ENCODE measurements at places on chromosomes 1 and 21.

DNA sequence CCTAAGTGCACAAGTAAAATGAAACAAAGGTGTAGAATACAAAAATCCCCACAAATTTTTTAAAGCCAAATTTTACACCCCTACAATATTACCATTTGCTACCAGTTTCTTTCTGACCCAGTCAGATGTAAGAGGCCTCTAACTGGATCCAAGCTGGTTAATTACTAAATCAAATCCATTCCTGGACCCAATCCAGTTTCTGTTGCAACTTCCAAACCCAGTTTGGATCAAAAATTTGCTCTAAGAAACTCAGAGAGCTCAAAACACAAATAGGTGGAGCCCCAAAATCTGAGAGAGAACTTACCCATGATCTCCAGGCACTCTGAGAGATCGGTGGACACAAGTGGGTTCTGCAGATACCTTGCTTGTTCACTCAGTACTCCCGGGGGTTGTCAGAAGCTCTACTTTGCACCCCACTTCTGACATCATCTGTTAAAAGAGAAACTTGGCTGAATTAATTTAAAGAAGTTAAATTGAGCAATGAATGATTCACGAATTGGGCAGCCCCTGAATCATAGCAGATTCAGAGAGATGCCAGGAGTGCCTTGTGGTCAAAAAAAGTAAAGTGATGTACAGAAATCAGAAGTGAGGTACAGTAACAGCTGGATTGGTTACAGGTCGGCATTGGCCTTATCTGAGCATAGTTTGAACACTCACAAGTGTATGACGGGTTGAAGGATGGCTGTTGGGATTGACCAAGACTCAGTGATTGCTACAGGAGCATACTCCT, 448.0 kb downstream of the KCNT2 start:
- no peak for DNase-seq

GRCh38 chr1:25098717-25099116, 133.6 kb downstream of the SYF2 start:
- no peak for DNase-seq

DNA sequence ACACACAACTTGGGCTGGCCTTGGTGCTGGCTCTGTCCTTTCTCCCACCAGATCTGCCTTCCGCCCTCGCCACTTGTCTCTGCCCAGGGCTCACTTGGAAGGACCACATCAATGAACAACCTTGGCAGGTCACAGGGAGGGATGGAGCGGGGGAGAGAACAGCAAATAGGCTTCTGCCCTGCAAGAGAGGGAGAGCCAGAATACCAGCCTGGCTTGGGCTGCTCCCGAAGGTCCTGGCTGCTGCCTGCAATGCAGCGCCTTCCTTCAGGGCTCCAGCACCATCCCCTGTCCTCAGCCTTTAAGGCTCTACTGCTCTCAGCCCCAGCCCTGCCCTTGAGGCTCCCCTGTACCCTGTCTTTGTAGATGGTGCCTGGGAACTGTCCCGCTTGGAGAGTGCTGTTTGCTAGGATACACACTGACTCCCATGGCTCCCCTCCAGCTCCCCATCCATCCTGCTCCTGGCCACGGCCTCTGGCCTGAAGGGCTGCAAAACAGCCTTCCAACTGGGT, 43.8 kb downstream of the HIVEP3 start:
- no peak for DNase-seq

- DNase-seq: no peak
Observed at GRCh38 chr1:4079815-4080214, 179.7 kb upstream of the C1orf174 start.

DNA sequence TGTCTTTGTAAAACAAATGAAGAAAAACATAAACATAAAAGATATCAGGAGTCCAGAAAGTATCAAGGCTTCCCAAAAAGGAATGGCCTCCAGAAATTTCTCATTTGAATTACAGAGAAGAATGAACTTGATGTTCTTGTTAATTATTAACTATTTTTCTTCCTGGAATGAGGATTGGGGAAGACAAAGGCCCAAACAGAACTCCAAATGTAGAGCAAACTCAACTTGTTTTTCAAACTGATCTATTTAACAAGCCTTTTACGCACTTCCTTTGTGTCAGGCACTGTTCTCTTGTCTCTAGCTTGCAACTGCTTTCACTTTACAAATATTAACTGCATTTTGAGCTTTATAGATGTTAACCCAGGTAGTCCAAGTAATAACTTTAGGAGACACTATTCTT, 45.5 kb downstream of the LAMC2 start:
- no peak for DNase-seq

- no peak for DNase-seq
Observed at GRCh38 chr21:25528515-25528914, 78.8 kb downstream of the MRPL39 start.

DNA sequence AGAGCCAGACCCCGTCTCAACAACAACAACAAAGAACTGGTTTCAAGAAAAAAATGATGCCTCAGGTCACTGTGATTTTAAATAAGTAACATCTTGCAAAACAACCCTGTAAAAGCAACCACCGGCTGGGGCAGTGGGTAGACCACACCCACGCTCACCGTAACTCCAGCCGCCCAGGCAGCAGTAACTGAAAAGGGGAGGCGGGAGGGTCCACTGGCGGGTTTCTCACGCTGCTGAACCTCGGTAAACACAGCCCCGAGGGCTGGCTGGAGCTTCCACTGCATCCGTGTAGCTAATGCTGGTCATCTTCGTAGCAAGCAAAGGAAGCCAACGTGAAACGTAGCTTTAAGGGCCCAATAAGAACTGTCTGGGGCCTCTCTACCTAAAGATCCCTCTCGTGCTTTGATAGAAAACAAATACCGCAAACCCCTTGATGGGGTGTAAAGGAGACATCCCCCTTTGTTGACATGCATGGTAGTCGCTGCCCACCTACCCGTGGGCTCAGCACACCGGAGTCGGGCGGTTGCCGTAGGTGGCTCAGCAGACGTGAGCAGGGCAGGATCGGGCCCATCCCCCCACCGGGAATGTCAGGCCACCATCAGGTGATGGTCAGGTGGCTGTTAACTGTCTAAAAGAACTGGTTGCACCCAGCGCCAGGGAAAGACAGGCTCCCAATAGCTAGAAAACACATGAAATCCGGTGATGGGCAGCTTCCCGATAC, 4.2 kb downstream of the C1orf159 start:
- DNase-seq: no peak

- no peak for DNase-seq
Observed at GRCh38 chr21:36727866-36728265, 29.0 kb downstream of the SIM2 start.

GRCh38 chr1:184866991-184867788, 107.1 kb downstream of the NIBAN1 start:
- peak; percentile 21 for DNase-seq

GRCh38 chr1:114746450-114747121, 11.2 kb downstream of the CSDE1 start:
- DNase-seq: no peak

GRCh38 chr1:61424382-61424781, 300.6 kb downstream of the TM2D1 start:
- DNase-seq: no peak

GRCh38 chr1:241401156-241401555, 44.2 kb upstream of the RGS7 start:
- DNase-seq: no peak

GRCh38 chr1:24390924-24391782, 22.4 kb downstream of the STPG1 start:
- peak; percentile 48 for DNase-seq

GRCh38 chr1:32100807-32101708, 6.8 kb upstream of the KPNA6 start:
- DNase-seq: no peak

GRCh38 chr1:20660847-20661206, 342 bp downstream of the DDOST start:
- DNase-seq: no peak

DNA sequence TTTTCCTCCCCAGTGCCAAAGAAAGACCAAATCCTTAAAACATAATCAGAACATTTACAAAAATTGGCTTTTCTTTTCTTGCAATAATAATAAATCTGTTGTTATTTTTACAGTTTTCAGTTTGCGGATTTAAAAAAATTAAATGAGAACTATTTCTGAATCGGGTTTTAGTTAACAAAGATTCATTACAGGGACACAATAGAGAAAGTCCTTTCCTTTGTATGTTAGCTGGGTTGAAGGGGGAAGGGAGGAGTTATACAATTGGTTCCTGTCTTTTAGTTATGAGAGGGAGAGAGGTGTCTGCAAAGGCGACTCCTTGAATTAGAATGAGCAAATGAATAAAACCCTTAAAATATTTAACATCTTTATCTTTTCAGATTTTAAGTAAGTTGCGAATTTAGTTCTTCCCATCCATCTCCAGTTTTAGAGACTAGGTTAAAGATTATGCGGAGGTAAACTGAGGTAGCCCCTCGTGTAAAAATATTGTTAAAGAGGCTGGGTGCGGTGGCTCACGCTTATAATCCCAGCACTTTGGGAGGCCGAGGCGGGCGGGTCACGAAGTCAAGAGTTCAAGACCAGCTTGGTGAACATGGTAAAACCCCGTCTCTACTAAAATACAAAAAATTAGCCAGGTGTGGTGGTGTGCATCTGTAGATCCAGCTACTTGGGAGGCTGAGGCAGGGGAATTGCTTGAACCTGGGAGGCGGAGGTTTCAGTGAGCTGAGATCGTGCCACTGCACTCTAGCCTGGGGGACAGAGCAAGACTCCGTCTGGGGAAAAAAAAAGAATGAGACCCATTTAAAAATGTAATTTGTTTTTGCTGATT, 3.9 kb downstream of the SPEN start:
- DNase-seq: no peak

DNA sequence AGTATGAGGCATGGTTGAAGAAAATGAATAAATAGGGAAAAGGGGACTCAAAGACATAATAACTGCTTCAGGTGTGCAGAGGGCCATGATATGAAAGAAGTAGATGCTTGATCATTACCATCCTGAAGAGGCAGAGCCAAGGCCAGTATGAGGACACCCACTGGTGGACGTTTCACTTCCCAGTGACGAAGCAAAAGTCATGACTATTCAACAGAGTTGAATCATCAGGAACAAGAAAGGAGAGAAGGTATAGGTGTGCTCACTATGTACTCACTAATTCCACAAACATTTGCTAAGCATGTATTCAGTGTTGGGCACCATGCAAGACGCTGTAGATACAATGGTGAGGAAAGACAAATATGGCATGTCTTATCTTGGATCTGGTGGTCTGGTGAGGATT, 319.2 kb upstream of the RUNX1 start:
- DNase-seq: no peak

DNA sequence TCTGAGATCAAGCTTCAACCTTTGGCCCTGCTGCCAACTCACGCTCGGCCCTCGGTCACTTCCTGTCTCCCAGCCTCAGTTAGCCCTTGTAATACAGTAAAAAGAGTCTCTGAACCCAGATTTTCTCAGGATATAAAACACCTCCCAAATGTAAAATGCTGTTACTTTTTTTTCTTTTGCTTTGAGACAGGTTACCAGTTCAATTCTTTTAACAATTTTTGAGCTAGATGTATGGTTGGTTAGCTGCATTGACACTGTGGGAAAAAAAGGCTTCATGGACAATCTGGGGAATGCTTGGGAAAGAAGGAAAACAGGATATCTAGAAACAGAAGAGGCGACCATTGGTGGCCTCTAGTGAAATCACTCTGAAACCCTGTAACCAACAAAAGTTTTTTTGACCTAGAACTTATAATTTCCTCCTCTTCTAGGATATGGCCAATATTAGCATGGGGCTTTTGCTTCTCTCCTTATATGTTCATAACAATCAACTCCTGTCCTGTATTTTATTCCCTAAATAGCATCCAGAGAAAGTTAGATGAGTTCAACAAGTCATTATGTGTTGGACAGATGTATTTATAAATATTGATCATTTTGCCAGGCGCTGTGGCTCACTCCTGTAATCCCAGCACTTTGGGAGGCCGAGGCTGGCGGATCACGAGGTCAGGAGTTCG, 1.3 kb downstream of the CMPK1 start:
- no peak for DNase-seq

- no peak for DNase-seq
Observed at GRCh38 chr1:237702161-237702560, 188.6 kb downstream of the ZP4 start.

DNA sequence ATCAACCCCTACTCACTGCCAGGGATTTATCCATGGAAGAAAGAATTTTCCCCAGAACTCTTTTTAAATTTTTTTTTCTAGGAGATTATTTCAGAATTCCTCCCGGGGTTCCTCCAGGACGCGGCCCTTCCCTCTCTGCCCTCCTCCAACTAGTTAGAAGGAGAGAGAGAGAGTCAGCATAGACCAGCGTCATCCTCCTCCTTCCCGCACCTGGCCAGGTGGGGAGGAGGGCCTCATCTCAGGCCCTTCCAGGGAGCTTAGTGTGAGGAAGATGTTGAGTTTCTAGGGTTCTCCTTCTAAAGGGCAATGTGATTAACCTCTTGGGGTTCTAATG, 63.6 kb downstream of the CDK18 start:
- no peak for DNase-seq

DNA sequence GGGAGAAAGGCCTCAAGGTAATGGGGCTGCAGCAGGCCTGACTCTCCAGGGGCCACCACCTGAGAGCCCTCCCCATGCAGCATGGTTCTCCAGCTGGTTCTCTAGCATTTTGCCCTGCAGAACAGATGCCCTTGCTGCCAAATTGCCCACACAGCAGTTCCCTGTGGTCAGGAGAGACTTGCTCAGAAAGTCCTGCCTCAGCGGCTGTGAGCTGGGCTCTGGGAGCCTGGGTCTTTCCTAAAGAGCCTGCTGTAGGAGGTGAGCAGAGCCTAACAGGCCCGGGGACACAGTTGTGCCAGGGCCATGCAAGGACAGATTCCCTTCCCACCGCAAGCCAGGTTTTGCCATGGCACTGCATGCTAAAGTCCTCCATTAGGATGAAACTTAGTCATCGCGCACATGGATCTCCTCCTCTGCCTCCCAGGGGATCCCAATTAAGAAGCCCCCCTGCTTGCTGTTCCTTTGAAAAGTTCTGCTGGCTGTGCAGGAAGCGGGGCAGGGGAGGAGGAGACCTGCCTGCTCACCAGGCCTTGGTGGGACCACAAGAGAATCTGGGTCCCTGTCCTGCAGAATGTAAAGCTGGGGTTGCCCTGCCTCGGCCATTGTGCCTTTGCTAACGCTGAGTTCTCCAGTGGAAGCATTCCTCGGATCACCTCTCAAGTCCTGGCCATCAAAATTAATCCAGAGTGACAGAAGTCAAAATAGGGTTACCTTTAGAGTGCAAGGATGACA, 21.4 kb downstream of the TEX35 start:
- DNase-seq: no peak

GRCh38 chr1:94011709-94012595, 102.7 kb upstream of the GCLM start:
- no peak for DNase-seq

- no peak for DNase-seq
Observed at GRCh38 chr1:8363186-8363766, 45.4 kb downstream of the SLC45A1 start.

GRCh38 chr1:80211691-80212380, 1205.3 kb upstream of the ADGRL4 start:
- no peak for DNase-seq

GRCh38 chr1:208990456-208990855, 593.1 kb upstream of the CAMK1G start:
- DNase-seq: no peak
